ENCODE measurements at places on chromosomes 6 and 20.
A peak's percentile ranks its signal among the peaks of the same experiment; 100 is the strongest.

DNA sequence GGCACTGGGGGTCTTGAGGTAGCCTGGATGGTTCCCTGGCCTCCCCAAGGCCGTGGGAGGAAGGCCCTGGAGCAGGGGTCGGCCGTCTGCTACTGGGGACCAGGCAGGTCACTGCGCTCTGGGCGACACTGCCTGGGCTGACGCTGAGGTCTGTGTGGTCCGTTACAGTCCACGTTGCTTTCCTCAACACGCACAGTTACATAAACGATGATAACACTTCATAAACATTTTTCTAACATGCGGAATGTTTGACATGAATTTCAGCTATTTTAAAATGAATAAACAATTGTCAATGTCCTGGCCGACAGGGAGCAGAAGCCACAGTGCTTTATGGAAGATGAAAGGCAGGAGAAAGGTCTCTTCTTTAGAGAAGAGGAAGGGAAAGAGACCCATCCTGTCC, 10.2 kb upstream of the RBBP8NL start:
- DNase-seq = no peak

DNA sequence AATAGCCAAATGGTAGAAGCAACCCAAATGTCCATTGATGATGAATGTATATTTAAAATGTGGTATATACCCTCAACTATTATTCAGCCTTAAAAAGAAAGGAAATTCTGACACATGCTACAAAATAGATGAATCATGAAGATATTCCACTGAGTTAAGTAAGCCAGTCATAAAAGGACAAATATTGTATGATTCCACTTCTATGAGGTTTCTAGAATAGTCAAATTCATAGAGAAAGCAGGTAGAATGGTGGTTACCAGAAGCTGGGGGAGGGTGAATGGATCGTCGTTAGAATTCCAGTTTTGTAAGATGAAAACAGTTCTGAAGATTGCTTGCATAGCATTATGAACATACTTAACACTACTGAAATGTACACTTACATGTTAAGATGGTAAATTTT, 214.3 kb upstream of the MYLIP start:
- no peak for DNase-seq

DNA sequence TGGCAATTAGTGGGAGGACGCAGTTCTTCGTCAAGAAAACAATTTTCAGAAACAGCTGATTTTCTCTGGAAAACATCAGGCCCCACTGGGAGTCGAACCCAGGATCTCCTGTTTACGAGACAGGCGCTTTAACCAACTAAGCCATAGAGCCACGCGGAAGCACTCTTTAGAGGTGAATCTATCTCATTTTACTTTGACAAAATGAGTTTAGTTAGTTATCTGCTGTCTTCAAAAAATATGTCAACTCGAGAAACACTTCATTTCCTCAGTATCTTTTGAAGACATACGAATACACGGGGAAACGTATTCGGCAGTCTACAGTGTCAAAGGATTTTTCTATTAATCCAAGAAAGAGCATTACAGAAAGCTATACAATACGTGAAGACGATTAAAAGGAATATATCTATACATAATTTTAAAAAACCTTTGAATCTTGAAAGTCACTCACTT, 26.7 kb downstream of the GPX6 start:
- DNase-seq = no peak

DNA sequence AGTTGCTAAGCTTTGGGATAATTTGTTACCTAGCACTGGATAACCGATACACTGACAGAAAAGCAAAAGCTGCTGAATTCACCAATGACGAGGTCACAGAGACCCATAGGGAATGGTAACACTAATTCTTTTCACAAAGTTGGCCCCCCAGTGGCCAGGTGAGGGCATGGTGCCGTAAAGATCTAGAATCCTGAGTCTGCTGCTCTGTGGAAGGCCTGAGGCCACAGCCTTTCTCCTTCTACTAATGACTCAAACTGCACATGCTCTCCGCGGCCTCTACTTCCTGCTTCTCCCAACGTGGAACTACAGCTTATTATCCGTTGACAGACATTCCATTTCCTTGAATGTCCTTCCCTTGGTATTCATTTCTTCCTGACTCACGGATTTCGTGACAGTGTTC, 127.1 kb downstream of the OPRM1 start:
- DNase-seq = no peak

GRCh38 chr20:62624325-62624690, 18.0 kb upstream of the SLCO4A1 start:
- DNase-seq = no peak

DNA sequence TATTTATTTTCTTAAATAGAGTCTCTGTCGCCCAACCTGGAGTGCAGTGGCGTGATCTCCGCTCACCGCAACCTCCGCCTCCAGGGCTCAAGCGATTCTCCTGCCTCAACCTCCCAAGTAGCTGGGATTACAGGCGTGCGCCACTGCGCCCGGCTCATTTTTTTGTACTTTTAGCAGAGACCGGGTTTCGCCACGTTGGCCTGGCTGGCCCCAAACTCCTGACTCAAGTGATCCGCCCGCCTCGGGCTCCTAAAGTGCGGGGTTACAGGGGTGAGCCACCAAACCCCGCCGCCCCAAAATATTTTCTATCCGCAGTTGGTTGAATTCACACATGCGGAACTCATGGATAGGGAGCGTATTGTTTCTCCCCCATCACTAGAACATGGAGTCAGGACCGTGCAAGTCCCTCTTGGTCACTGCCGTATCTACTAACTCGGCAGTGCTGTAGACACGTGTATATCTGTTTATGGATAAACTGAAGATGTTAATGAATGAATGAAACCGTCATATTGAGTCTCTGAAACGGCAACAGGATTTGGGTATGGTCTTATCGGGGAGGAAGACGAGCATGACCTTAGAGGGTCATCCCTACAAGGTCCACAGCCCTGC, 904 bp downstream of the MKKS start:
- DNase-seq = no peak

DNA sequence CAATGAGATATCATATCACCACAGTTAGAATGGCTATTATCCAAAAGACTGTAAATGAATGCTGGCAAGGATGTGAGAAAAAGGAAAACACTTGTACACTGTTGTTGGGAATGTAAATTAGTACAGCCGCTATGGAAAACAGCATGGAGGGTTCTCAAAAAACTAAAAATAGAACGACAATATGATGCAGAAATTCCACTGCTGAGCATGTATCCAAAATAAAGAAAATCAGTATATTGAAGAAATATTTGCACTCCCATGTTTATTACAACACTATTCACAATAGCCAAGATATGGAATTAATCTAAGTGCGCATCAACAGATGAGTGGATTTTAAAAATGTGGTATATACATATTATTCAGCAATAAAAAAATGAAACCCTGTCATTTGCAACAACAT, 898.9 kb upstream of the MAN1A1 start:
- no peak for DNase-seq

DNA sequence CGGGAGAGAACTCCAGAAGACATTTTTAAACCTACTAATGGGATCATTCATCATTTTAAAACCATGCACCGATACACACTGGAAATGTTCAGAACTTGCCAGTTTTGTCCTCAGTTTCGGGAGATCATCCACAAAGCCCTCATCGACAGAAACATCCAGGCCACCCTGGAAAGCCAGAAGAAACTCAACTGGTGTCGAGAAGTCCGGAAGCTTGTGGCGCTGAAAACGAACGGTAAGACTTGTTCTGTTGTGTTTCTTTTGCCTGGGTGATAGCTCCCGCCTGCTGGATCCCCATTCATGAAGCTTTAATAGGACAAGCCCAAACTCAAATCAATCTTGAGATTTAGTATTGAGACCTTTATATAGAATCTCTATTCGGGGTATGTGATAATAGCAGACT, 4.2 kb downstream of the TNFAIP3 start:
- no peak for DNase-seq

- DNase-seq = peak; percentile 82
Measured at GRCh38 chr20:62937268-62938104, 461 bp upstream of the GID8 start.

GRCh38 chr6:139602577-139602976, 228.1 kb upstream of the CITED2 start:
- DNase-seq = no peak

GRCh38 chr6:159931846-159932245, 37.0 kb upstream of the IGF2R start:
- no peak for DNase-seq

- no peak for DNase-seq
Measured at GRCh38 chr6:30554962-30555815, 1.1 kb downstream of the GNL1 start.

DNA sequence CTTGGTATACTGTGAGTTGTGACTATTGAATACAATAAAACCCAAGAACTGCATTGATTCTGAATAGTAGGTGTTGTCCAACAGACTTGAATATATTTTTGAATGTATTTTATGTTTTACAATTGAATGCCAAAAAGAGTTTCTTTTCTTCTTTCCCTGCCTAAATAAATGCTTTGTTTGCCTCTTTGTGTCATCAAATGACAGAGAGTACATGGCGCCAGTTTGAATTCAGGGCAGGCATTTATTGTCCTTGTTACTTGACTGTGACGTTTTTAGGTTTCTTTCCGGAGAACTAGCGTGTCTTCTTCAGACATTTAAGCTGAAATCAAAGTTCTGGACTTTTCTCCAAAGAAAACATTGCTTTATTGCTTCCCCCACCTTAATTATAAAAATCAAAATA, 16.6 kb downstream of the KIF3B start:
- no peak for DNase-seq

GRCh38 chr6:137197684-137198645, 21.2 kb downstream of the IFNGR1 start:
- no peak for DNase-seq

- DNase-seq = no peak
Measured at GRCh38 chr20:5888041-5888440, 62.3 kb downstream of the TRMT6 start.

DNA sequence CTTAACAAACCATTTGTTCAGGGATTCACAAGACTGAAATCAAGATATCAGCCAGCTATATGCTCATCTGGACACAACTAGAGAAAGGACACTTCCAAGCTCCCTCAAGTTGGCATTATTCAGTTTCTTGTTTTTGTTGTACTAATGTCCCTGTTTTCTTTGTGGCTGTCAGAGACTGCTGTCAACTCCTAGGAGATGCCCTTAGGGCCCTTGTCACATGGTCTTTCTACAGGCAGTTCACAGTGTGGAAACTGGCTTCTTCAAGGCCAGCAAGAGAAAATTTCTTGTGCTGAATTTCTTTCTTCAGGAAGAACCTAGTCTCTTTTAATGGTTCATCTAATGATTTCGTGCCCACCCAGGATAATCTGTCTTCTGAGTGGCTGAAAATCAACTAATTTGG, 677.2 kb upstream of the MAN1A1 start:
- DNase-seq = no peak

GRCh38 chr6:73409395-73409794, 14.8 kb downstream of the DDX43 start:
- no peak for DNase-seq

- DNase-seq = no peak
Measured at GRCh38 chr6:52103623-52104022, 16.2 kb upstream of the PKHD1 start.

DNA sequence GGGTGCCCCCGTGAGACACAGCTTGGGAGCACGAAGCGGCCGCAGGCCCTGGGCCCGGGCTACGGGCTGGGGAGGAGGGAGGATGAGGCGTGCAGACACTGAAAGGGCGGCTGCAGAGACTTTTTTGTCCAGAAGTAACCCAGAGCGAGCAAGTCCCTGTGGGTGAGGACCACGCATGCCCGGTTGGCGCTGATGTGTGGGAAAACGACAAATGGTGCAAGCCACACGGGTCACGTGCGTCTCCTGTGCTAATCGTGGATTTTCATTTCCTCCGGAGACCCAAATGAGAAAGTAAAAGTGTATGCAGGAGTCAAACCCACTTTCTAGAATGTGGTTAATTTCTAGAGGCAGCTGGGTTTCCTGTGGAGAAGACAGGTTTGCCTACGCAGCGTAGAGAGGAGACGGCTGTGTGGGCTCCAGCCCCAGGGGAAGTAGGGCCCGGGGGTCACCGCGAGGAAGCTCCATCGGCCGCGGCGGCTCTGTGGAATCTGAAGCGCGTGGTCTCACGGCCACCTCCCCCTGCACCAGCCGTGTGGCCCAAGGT, 19.0 kb downstream of the DLL1 start:
- no peak for DNase-seq

- DNase-seq = no peak
Measured at GRCh38 chr6:85975957-85976356, 333.3 kb upstream of the SYNCRIP start.

DNA sequence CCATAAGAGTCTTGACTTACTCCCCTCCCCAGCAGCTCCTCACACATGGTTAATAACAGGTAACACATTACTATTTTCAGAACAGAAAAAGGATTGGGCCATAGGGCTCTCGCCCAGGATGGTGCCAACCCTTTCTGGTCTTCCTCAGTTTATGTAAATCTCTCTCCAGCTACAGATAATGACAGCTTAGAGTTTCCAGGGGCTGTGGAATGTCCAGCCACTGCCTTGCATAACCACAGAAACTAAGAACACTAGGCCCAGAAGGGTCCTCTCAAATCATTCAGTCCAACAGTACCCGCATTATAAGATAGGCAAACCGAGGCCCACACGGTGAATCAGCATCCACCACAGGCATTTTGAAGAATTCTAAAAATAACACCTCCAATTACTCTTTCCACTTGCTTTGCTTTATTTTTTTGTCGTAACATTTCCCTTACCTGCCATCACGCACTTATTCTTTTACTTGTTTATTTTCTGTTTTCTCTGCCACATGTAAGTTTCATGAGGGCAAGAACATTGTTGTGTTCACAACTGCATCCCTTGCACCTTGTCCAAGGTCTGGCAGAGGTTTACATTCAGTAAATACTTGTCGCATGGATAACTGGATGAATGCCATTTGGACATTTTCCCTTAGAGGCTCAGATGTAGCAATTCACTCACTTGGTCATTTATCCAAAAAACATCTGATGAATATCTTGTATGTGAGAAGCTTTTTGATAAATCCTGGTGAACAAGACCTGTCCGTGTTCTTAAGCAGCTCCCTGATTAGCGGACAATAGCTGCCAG, 6.4 kb upstream of the SDC4 start:
- no peak for DNase-seq

GRCh38 chr6:42086046-42087035, 36.0 kb downstream of the TAF8 start:
- no peak for DNase-seq

- no peak for DNase-seq
Measured at GRCh38 chr6:137811121-137811915, 55.7 kb upstream of the TNFAIP3 start.

DNA sequence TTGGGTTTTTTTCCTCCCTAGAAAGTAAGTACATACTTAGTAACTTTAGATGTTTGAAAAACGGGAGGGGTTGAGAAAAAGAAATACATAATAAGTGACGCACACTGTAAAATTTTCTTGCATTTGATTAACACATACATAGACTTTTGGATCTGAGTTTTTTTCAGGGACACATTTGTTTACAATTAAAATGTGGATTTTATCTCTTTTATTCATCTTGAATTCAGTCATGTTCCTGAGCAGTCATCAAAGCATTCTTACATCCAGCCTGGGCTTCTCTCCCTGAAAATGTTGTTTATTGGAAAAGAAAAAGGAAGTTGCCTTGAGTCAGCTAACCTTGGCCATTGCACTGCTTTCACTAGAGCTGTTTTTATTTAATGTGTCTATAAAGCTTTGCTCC, 8.7 kb upstream of the RPP40 start:
- no peak for DNase-seq

All from NCI-H1417 treated with DMSO at 0.1 percent for 48 hours (cell line).